Neural progenitor cell (in vitro differentiated cells): ENCODE measurements at places on chromosomes 1 and 21. TPM values are rescaled to one million over a fixed set of nuclear protein-coding genes. Genes with fewer than 3 reads are reported as not detected.

EXTL1 gene
- total RNA-seq: 0.95 and 2.1 TPM in 2 replicates

MASP2 gene
- total RNA-seq: 0.09 TPM in 1 of 2 replicates, not detected in the other

FCGR3A gene
- total RNA-seq: not detected in 2 replicates

IQGAP3 gene
- 31.5 and 59.2 TPM in 2 replicates for total RNA-seq

TRAF3IP3 gene
- total RNA-seq: not detected in 2 replicates

RGS8 gene
- total RNA-seq: 0.87 and 0.99 TPM in 2 replicates

PTGS2 gene
- 0.03 and 0.37 TPM in 2 replicates for total RNA-seq

USP33 gene
- total RNA-seq: 88.8 and 132 TPM in 2 replicates

CTSE gene
- total RNA-seq: not detected in 2 replicates

DNTTIP2 gene
- 36.1 and 62.5 TPM in 2 replicates for total RNA-seq

SPATA45 gene
- total RNA-seq: 1.1 TPM in 1 of 2 replicates, not detected in the other

NBPF20 gene
- total RNA-seq: 0.37 and 0.68 TPM in 2 replicates

- no peak for DNase-seq
Observed at GRCh38 chr1:53288790-53289429, 39.0 kb downstream of the LRP8 start.

DNA sequence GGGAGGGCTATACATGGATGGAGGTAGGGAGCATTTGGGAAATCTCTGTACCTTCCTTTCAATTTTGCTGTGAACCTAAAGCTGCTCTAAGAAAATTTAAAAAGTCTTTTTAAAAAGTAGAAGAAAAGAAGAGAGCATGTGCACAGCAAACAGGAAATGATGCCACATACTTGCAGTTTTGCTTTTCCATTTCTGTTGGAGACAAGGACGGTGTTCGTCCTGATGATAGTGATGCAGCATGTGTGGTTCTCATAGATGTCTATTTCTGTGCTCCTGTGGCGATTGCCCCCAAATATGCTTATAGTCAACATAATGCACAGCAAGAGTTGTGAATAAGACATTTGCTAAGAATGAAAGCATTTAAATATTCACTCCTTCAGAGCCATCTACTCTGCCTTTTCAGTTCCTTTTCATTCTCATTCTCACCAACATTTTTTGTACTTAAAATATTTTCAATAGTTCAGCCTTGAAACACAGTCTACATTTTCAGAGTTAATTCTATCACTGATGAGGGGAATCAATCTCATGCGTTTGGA lies 66.6 kb downstream of the LRRC8C start:
- no peak for DNase-seq

GRCh38 chr1:32104127-32104526 lies 3.7 kb upstream of the KPNA6 start:
- DNase-seq: no peak

DNA sequence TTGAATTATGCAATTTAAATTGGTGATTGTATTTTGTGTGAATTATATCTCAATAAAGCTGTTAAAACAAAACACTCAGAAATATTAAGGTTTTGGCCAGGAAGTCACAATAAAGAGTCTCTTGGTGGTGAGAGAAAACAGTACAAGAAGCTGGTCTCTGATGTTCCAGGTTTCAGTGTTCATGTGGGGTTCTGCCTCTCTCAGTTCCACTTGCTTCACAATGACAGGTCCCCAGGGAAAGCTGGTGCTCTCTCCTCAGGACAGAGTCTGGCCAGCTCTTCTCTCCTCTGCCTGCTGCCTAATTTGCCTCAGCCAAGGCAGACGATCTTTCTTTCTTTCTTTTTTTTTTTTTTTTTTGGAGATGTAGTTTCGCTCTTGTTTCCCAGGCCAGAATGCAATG lies 342.9 kb upstream of the PLXNA2 start:
- DNase-seq: no peak

DNA sequence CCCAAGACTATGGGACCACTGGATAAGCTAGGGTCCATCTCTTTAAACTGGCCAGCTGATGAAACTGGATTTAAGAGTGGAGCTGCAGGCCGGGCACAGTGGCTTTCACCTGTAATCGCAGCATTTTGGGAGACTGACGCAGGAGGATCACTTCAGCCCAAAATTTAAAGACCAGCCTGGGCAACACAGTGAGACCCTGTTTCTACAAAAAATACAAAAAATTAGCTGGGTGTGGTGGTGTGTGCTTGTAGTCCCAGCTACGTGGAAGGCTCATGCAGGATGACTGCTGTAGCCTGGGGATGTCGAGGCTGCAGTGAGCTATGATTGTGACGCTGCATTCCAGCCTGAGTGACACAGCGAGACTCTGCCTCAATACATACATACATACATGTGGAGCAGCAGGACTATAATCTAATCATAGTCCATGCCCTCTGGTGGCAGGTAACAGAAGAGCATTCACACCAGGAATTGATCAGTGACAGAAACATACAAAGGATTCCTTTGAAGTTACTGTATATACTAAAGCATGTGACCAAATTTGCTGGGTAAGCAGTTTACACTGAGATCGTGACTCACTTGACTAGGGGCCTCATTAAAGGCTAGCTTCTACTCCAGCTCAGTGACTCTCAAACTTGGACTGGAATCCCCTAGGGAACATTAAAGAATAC lies 101.5 kb upstream of the SLFNL1 start:
- DNase-seq: peak; percentile 15

- DNase-seq: no peak
Observed at GRCh38 chr1:169779970-169780369, 14.7 kb downstream of the METTL18 start.

- DNase-seq: no peak
Observed at GRCh38 chr21:26227130-26227529, 56.6 kb upstream of the APP start.

DNA sequence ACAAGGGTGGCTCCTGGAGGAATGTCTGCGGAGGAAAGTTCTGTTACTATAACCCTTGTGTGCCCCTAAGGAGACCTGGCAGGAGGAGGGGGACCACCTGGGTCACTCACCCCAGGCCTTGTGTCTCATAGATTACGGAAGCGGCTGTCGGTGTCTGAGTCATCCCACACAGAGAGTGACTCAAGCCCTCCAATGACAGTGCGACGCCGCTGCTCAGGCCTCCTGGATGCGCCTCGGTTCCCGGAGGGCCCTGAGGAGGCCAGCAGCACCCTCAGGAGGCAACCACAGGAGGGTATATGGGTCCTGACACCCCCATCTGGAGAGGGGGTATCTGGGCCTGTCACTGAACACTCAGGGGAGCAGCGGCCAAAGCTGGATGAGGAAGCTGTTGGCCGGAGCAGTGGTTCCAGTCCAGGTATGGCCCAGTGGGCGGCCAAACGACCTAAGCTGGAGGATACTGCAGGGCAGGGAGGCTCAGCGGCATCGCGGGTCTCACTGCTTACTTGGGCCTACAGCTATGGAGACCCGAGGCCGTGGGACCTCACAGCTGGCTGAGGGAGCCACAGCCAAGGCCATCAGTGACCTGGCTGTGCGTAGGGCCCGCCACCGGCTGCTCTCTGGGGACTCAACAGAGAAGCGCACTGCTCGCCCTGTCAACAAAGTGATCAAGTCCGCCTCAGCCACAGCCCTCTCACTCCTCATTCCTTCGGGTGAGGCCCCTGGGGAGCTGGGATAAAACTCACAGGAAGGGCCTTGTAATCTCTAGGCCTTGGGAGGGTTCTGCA lies 101.4 kb downstream of the PIK3R3 start:
- no peak for DNase-seq

DNA sequence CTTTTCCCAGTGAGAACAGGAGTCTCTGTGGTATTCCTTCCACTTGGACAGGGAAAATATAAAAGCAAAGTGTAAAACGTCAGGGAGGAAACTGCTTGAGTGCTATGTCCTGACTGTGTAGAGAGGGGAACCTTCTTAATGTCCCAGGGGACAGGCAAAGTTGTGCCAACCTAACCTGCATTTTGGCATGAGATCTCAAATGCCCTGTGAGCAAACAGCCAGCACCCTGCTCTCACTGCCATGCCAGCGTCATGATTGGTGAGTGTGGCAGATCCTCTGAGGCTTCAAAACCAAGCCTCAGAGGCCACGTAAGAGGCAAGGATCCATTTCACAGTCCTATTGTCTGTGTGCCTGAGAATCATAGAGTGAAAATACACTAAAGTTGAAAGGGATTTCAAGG lies 49.7 kb upstream of the RAP1A start:
- no peak for DNase-seq

GRCh38 chr1:110639724-110640386 lies 33.7 kb upstream of the KCNA2 start:
- DNase-seq: no peak

GRCh38 chr1:53587252-53587988 lies 128.2 kb downstream of the DMRTB1 start:
- DNase-seq: no peak
